ENCODE measurements at places on chromosomes 7 and 10.

- no peak for DNase-seq
Observed at GRCh38 chr10:35705671-35706070, 63.6 kb upstream of the FZD8 start.

GRCh38 chr10:77637532-77638320 is at the start of gene KCNMA1:
KCNMA1 (minus strand) TSS chr10:77637808.
- DNase-seq = peak; percentile 29

- DNase-seq = no peak
Observed at GRCh38 chr10:53598914-53599313, 826.3 kb upstream of the MBL2 start.

DNA sequence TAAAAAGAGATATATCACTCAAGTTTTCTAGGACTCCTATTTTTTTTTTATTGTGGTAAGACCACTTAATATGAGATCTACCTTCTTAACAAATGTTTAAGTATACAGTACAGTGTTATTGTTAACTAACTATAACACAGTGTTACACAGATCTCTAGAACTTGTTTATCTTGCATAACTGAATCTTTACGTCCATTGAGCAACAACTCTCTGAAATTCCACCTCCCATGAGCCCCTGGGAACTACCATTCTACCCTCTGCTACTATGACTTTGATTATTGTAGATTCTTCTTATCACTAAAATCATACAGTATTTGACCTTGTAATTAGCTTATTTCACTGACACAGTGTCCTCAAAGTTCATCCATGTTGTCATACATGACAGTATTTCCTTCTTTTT is 22.5 kb upstream of the REEP3 start:
- no peak for DNase-seq

DNA sequence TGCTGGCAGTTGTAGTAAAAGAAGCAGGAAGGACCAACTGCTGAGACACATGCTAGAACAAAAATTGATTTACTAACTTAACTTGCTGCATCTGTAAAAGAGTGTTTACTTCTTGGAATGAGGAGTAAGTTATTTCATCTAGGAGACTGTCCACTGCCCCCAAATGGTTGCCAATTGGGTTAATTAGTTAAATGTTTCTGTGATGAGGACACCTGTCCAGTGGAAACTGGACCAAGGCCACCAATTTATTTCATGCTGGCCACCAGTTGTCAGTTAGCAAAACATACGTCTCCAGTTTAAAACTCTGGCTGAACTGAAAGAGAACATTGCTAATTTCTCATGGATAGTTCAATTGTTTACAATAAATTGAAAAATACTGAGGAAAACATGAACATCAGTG is 191.7 kb downstream of the PPP1R9A start:
- no peak for DNase-seq

DNA sequence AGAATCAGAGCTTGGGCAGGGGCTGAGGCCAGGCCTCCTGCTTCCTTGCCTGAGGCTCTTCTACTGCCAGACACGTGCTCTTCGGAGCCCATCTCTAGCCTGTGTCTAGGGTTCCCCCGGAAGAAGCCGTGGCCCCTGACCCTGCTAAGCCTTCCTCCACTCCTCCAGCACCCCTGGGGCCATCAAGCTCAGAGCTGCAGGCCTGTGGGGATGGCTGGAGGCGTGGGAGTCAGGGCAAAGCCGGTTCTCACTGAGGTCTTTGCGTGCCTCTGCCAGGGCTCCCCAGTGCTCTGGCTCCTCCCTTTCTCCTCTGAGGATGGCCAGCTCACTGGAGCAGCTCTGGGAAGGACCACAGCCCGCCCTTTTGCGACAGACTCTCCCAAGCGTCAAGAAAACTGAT is 34.4 kb downstream of the GHRHR start:
- no peak for DNase-seq

DNA sequence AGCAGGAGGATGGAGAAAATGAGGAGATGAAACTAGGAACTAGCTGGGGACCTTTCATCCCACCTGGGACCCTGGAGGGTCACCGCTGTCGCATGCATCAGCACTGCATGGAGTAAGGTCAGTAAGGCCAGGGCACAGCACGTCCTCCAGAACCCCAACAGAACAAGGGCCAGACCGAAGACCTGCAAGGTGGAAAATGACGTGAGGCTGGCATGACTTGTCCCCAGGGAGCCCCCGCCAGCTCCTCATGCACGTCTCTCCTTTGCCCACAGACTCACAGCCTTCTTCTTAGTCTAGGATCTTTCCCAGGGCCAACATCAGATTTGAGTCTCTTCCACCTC is 4.7 kb downstream of the ZNF488 start:
- no peak for DNase-seq

GRCh38 chr7:108402865-108403264 is 53.4 kb downstream of the NRCAM start:
- no peak for DNase-seq

- no peak for DNase-seq
Observed at GRCh38 chr7:5523052-5523711, 99.5 kb upstream of the TNRC18 start.

GRCh38 chr7:37421861-37422500 is 26.7 kb downstream of the ELMO1 start:
- DNase-seq = no peak

- DNase-seq = no peak
Observed at GRCh38 chr10:24858288-24859270, 93.8 kb downstream of the PRTFDC1 start.

- no peak for DNase-seq
Observed at GRCh38 chr10:88110822-88111221, 247.4 kb downstream of the PTEN start.

DNA sequence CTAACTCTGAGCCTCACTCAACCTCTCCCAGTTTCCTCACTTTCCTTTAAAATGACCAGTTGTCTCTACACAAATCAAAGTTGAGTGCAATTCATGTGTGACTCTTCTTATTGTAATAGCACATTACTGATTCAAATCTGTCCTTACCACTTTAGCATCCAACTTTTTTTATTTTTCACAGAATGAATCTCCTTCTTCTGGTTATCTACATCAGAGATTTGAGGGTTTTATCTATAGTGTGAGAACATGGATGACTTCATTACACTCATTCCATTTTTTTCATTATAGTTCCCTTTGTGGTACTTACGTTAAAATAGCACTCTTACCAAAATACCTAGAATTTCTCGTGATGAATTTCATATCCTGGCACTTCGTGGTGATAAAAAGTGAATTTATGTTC is 43.3 kb downstream of the RTKN2 start:
- no peak for DNase-seq

DNA sequence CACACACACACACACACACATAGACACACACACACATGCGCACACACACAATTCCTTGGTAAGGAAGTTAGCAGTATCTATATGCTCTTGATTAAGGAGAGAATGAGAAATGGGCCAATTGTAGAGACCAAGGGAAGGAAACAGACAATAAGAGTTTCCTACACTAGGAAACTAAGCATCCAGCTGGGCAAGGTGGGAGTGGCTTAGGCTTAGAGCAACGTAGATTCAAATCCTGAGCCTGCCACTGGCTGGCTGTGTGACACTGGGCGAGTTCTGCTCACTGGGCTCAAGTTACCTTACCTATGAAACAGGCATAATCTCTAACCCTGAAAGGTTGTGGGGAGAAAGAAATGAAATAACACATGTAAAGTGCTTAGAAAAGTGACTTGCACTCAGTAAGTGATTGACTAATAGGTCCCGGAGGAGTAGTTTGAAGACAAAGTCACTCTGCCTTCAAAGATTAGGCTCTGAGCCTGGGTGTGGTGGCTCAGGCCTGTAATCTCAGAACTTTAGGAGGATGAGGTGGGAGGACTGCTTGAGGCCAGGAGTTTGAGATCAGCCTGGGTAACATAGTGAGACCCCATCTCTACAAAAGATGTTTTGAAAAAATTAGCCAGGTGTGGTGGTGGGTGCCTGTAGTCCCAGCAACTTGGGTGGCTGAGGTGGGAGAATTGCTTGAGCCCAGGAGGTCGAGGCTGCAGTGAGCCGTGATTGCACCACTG is 701.4 kb downstream of the PARD3 start:
- DNase-seq = no peak

- DNase-seq = no peak
Observed at GRCh38 chr10:27157150-27157549, 2.0 kb downstream of the MASTL start.

- no peak for DNase-seq
Observed at GRCh38 chr10:83816942-83817341, 322.4 kb upstream of the GHITM start.

DNA sequence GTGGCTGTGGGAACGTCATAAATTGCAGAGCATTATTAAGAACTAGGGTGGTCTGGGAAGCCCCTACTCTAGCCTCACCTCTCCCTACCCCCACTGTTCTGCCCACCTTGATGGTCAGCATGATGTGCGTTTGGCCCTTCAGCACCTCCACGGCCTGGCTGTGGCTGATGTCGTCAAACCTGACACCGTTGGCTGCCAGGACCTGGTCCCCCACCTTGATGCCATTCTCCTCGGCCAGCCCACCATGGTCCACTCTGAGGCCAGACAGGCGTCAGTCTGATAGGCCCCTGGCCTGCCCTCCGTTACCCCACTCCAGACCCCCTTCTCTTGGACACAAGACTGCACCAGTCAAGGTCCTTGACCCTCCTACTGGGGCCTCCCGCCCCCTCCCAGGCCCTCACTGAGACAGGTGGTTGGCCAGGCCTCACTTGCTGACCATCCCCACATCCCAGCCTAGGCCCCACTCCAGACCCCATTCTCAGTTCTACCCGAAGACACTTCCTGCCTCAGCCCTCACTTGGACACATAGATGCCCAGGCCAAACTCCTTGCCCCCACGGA is 9.2 kb downstream of the PDZD7 start:
- no peak for DNase-seq

DNA sequence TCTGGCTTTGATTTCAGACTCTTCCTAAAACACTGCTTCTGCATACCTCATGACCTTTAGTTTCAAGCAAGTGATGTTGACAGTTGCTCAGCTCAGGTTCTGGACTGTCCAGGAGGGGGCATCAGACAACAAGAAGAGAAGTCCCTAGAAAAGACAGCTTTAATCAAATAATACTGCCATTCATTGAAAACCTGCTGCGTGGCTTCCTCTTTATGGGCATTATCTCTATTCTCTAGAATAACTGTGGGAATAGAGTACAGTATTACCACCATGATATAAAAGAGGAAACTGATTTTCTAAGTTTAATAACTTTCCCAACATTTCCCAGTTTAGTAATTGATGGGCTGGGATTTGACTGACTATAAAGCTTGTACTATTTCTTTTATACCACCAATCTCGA is 170.4 kb downstream of the SNX13 start:
- peak; percentile 67 for DNase-seq

DNA sequence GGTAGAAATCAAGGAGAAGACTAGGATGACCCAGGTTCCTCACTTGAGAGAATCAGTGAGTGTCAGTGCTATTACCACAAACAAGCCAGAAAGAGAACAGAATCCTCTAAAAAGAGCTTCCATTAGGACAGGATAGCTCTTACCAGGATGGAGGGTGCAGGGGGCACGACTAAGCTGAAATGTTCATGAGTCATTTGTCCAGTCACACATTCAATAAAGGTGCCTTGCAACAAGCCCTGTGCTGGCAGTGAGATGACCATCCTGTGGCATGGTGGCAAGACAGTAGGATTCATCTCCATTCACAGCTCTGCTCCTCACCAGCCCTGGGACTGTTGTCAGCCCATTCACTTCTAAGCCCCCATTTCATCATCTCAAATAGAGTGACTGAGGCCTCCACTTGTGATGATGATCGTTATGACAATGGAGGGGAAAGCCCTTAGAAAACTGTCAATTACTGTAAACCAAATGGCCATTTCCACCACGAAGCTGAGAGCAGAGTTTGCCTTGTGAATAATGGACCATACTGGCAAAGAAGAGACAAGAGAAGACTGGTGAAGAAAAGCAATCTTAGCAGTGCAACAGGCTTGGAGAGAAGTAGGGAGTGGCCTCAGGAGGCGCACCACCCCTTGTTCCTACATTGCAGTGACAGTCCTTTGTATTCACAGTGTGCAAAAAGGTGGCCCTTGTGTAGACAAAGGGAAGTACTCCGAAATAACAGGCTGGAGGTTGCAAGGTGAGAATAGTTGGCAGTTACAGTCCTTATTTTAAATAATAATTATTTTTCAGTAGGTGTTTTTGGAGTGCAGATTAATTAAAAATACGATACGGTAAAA is 9.0 kb upstream of the WIPF3 start:
- no peak for DNase-seq

DNA sequence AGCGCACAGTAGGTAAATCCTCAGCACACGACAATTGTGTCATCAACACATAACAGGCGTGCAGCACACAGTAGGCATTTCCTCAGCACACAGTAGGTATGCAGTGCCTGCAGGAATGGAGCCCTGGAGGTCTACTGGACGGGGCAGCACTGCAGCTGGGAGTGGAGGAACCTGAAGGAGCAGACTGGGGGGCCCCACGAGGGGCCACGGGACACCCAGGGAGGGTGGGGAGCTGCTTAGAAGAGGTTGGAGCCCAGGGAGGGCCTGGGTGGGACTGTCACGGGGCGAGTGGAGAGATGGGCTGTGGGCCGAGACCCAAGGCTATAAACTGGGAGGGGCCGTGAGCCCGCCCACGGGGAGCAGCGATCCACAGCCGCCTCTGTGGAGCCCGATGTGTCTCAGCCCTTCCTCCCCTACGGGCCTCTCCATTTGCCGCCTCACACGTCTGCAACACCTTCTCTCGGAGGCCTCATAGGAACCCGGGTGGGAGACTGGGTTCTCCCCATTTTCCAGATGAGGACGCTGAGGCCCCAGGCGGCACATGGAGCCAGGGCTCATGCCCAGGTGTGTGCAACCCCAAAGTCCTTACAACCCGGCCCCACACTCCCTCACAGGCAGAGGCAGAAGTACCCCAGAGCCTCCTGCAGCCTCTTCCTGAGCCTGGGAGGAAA is 101.5 kb downstream of the MICALL2 start:
- no peak for DNase-seq

DNA sequence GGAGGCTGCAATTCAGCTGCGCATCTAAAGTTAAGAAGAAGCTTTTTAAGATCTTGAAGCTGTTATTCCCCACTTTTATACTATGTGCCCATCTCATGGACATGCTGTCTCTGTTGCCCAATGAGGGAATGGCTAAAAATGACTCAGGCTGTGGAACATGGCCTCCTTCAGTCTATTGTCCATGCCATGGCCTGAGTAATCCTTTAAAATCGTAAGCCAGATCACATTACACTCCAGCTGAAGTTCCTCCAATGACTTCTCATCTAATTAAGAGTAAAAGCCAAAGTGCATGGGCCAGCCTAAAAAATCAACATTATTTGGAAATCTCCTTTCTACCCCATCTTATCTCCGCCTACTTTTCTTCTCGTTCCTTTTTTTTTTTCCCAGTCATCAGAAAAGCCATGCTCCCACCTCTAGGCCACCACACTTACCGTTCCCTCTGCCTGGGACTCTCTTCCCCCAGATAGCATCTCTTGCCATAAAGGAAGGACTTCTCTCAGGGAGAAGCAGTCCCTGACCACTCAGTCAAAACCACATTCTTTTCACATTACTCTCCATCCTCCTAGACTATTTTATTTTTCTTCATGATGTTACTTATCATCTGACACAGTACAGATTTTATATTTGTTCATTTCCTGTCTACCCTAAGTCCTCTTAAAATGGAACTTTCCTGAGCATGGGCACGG is 337.4 kb downstream of the PRPF18 start:
- no peak for DNase-seq

GRCh38 chr10:86226781-86227201 is 139.8 kb downstream of the GRID1 start:
- no peak for DNase-seq

GRCh38 chr7:138750473-138750872 is 47.3 kb upstream of the TMEM213 start:
- no peak for DNase-seq

- DNase-seq = peak; percentile 73
Observed at GRCh38 chr10:61071580-61071979, 127.6 kb upstream of the RHOBTB1 start.

All from NCI-H774 (cell line).